ENCODE measurements at places on chromosomes 4 and X.

DNA sequence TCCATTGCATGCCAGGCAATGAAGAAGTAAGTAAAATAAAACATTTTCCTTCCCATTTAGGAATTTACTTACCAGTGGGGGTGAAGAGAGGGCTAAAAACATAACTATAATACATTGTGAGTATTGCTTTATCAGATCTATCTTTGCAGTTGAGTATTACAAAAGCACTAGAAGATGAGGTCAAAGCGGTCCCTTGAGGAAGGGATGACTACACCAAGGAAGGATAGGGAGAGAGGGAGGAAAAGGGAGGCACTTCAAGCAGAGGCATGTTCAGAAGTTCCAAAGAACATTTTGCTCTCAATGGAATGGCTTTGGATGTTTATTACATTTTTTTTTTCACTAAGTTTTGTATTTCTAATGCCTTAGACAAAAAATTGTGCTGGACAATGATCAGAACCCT is 127.8 kb downstream of the TET2 start:
- no peak for DNase-seq

DNA sequence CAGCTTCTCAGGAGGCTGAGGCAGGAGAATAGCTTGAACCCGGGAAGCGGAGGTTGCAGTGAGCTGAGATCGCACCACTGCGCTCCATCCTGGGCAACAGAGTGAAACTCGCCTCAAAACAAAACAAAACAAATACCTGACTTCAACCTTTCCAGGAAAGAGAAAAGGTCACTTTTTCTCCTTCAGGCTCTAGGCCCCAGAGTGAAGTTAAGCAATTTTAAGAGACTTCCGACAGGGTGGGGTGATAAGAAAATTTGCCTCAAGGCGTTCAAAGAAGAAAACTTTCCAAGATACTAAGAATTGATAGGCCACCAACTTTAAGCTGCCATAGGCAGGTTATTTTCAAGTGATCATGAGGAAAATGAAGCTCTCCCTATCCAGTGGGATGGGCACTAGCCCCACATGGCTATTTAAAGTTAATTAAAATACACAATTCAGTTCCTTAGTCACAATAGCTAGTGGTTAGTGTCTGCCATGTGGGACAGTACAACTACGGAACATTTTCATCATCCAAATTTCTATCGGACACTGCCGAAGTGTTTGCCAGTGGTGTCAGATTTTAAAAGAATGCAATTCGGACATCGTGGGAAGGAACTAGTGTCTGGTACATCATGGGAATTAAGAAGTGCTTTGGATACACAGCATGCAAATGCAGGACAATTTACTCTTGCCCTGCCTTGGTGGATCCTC is 33.0 kb downstream of the SMS start:
- DNase-seq, result no peak

DNA sequence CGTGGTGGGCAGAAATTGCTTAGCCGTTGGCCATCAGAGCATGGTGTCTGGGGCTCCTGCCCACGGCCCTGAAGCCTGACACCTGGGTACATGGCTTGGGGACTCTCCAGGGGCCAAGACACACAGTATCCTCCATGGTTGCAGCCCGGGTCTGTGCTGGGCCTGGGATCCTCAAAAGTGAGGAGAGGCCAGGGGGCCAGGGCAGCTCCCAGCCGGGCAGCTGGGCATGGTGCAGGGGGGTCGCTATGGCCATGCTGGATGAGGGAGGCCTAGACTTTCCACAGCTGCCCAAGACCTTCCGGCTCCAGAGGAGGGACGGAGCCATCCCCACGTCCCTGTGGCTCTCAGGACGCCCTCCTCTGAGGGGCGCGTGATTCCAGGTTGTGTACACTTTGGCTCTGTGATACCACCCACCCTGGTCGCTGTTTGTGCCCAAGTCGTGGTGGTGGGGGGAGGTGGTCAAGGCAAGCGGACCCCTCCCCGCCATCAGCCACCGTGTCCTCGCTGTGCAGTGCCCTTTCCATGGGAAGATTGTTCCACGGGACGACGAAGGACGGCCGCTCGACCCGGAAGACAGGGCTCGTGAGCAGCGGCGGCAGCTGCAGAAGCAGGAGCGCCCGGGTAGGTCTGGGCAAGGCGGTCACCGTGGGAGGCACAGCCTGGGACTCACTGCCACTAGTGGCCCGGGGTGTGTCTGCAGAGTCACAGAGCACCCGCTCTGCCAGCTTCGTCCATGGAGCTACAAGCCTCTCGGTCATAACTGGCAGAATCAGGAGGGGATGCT is 25.7 kb downstream of the NKX1-1 start:
- DNase-seq, result no peak

DNA sequence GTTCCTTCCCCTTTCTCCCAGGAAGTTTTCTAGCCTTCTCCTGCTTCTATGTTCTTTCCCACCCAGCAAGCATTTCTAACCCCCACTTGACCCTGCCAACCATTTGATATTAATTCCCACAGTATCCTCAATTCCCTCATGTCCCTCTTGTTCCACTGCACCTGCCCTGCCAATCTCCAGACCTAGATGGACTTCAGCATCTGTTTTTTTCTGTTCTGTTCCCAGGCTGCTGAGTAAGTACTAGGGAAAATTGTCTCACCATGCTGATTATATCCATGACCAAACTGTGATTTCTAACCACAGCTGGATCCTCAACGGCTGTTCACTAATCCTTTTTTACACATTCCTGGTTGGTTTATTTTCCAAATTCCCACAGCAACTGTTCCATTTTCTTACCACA is 37.7 kb downstream of the CLCN5 start:
- no peak for DNase-seq

DNA sequence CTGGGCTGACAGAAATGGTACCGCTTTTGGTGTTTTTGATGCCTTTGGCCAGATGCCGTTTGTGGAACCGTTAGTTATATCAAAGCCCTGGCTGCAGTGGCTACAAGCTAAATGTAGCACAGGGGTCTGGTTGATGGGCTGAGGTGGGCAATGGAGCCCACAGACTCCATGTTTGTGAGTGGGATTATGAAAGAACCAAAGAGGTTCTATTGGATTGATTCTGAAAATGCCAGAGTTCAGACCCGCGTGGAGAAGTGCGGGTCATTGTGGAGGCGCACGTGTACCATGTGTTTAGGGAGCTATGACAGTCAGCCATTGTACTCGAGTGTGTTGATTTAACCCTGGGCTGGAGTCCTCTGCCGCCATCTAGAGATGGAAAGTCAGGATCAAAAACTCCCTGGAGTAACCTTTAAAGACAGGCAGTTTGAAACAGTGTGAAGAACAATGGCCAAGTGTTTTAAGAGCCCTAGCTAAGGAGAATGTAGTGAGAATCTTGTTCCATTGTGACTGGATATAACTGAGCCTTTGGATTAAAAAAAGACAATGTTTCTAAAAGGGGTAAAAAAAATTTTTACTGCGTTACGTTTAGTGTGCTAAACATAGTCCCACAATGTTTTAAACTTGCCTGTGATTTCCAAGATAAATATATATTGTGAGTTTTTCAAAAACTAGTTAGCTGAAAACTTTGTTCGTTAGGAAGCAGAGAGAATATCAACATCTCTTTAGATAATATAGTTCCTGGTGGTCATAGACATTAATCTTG is 12.7 kb downstream of the ART3 start:
- no peak for DNase-seq

DNA sequence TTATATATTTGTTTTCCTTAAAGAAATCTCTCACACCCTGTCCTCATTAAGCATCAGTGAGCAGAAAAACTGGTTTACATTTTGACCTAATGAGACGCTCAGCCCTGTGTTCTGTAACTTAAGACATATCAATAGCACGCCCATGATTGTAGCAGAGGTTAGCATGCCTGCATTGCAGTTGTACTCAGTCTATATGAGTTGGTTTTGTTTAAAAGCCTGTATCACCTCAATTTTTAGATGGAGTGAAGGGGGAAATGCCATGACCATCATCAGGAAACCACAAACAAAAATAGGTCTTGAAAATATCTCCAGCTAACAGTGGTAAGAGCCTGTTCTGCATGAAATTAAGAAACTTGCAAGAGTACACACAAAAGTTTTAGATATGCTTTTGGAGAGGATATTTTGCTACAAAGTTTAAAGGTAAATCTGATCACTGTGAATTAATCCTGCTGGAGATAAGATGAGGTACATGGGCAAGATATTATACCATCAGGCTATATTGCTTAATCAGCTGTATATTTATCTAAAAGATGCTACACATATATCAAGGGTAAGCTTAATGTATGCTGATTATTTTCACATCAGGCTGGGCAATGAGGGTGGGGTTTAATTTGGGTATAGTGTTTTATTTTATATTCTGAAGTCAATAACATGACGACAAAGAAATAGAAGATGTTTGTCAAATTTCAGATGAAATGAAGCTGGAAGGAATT is 13.1 kb upstream of the COQ2 start:
- DNase-seq, result no peak

DNA sequence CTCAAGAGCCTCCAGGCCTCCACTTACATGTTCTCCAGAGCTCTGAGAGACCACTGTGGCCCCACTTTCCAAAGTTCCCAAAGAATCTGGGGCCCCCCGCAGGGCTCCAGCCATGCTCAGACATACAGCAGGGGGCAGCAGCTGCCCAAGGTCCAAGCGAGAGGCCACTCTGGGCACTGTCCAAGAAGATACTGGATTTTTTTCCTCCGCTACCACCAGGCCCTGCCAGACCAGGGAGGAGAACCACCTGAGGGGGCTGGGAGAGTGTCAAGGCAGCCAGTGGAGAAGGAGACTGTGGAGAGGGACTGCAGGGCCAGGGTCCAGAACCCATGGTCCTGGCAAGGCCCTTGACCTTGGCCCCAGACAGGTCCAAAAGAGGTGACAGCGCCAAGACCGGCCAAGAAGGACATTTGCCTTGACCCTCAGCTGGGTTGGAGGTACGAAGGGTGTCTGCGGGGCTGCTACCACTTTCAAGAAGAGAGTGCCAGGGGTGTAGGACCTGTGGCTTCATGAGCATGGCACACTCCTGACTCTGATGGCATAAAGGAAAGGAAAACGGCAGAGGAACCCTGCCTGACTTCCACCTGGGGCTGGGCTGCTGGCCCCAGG is 5.3 kb downstream of the EMD start:
- no peak for DNase-seq

DNA sequence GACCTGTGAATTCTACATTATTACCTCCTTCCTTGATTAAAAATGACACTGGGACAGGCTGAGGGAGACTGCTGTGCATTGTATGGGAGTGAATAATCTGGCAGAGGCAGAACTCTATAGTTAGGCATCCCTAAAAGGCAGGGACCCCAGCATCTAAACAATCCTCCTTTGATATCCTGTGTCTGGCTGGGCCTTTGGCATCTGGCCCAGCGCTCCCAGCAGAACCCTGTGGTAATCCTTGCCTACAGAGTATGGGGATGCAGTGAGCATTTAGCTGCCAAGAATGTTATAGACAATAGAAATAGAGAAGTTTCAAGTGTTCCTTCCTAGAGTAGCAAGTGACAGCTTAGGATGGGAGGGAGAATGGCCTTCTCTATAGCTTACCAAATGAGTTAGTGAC is 38.5 kb downstream of the ZCCHC12 start:
- no peak for DNase-seq

GRCh38 chrX:32480019-32480418 is 731.3 kb downstream of the DMD start:
- DNase-seq, result no peak

DNA sequence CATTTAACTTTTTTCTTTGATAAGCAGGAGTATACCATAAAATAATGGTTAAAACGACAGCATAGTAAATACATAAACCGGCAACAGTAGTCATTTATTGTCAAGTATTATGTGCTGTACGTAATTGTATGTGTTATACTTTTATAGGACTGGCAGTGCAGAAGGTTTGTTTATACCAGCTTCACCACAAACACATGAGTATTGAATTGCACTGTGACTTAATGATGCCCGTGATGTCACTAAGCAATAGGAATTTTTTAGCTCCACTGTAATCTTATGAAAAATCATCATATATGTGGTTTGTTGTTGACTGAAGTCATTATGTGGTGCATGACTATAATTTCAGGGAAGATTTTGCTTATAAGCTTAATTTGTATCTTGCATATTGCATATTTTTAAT is 424.6 kb downstream of the PABPC4L start:
- no peak for DNase-seq

GRCh38 chr4:40731792-40732245 is 17.9 kb upstream of the NSUN7 start:
- no peak for DNase-seq

DNA sequence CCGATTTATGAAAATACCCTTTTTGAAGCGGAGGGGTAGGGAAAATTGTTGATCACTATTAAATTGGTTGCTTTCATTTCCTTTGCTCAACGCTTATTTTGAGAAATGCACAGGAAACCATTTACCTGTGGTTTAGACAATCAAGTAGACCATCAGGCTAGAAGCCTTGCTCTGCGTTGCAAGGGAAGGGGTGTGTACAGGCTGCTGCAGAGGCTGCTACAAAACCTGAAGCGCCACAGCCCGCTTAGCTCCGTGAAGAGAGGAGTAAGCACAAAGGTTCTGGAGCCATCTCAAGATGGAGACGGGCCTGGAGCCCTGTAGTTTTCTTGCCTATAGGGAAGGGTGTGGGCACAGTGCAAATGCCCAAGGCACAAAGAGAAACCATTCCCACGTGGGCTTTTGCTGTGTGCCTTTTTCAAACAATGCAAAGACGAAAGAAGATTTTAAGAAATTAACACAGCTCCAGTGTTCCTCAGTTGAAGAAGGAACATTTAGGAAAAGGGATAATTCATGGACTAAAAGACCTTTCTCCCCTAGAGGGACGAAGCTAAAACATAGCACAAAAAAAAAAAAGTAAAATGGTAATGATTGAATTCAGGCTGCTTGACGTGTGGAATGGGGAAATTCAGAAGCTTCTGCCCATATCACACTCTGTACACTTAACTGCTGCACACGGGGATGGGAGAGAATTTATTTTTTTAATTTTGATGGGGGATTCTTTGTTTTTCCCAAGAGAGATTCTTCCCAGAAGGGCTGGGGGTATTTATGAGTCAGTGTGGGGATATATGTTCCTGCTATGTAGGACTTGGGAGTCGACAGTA is 3.5 kb downstream of the TMSB4X start:
- no peak for DNase-seq

GRCh38 chrX:120334151-120334550 is 22.9 kb upstream of the TMEM255A start:
- no peak for DNase-seq

GRCh38 chrX:65587616-65588526 is 53.3 kb upstream of the LAS1L start:
- DNase-seq, result peak; percentile 60

DNA sequence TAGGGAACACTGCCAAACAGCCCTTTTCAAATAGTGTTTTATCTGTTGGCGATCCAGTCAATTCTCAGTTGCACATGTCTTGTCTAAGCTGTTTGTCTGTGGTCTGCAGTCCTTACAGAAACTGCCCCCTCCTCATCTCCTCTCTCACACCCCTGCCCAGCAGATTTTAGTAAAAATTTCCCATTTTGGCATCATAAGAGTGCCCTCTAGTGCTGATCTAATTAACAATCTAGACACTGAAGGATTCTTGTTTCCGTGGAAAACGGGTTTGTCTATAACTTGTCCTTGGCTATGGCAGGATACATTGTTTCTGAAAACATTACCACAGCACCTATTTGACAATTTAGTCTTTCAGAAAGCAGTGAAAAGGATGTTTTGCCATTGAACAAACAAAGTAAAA is 227.2 kb upstream of the MBNL3 start:
- DNase-seq, result no peak

Measured in brain pericyte (primary cell).